ENCODE measurements at places on chromosomes 13 and 19.

GRCh38 chr13:100213576-100213975, 124.7 kb downstream of the PCCA start:
- no peak for ATAC-seq

DNA sequence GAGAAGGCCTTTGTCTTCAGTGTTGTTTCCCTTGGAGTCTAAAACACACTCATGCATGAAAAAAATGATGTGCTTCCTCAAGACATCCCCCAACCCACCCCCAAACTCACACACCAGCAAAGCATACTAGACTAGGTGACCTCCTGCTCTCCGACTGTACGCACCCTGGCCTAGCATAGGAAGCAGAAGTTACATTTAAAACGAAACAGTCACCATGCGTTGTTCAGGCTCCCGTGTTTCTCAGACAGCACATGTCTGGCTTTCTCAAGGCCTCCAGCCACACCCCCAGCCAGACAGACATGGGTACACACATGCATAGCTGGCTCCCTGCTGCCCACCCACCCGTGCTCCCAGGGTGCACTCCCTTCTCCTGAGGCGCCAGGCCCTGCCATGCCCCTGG, 28.7 kb upstream of the C1QTNF9 start:
- ATAC-seq: no peak

GRCh38 chr13:113528813-113529180, 38.3 kb upstream of the DCUN1D2 start:
- ATAC-seq: no peak

GRCh38 chr13:99281811-99282263, 23.7 kb upstream of the GPR18 start:
- peak; percentile 75 for ATAC-seq

- ATAC-seq: no peak
These were observed 356.6 kb downstream of the FOXO1 start for GRCh38 chr13:40309881-40310280.

- ATAC-seq: no peak
These were observed 377 bp downstream of the CA11 start for GRCh38 chr19:48645620-48646000.

- ATAC-seq: no peak
These were observed 36.4 kb upstream of the DCT start for GRCh38 chr13:94515911-94516310.

DNA sequence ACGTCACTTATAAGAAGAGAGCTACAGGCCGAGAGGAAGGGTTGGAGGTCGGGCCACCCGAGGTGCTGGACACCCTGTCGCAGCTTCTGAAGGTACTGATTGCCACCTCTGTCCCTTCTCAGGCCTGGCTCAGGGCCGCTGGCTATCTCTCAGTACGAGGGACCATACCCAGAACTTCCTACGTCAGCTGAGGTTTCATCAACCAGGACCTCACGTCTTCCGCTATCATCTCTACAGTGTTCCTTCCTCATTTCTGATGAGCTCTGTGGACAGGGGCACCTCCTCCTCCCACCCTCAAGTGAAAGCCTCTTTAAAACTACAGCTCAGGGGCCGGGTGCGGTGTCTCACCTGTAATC, 58.2 kb upstream of the USE1 start:
- no peak for ATAC-seq

DNA sequence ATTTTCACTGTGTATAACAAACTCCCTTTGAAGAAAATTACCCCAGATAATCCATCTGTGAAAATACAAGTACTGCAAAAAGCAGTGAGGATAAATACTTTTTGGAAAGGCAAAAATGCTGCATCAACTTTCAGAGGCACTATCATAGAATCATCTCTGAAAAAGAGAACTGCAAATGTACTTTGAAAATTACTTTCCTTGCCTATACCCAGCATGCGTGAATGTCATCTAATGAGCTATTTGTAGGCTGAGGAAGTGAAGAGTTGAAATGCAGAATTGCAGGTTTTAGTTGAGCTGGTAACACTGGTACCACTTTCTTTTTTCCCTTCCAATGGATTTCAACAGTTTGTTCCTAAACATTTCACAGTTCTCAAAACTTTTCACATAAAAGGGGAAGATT, 196.7 kb downstream of the TBC1D4 start:
- ATAC-seq: no peak

DNA sequence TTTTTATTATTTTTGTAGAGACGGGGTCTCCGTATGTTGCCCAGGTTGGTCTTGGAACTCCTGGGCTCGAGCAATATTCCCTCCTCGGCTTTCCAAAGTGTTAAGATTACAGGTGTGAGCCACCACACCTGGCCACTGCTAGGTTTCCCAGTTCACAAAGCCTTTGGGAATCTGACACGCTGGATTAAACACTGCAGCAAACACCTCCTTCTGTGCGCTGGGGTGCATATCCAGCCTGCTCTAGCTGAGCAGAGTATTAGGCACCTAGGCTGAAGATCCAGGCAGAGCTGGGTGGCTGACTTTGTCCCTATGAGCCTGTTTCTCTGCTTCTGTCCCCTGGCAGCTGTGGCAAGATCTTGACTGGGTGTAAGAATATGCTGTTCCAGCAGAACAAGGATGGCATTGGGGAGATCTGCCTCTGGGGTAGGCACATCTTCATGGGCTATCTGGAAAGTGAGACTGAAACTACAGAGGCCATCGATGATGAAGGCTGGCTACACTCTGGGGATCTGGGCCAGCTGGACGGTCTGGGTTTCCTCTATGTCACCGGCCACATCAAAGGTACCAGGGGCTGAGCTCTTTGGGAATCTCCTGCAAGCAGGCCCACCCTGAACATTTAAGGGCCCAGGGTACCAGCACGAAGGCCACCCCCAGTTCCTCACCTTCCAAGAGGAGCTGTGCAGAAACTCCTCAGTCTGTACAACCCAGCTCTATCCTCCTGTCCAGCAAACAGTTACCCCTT, 49.8 kb downstream of the ACSBG2 start:
- ATAC-seq: no peak

GRCh38 chr13:38213314-38213713, 136.3 kb upstream of the UFM1 start:
- peak; percentile 45 for ATAC-seq
